CD14-positive monocyte (primary cell): ENCODE measurements at places on chromosomes 7 and 10.
A peak's percentile ranks its signal among the peaks of the same experiment; 100 is the strongest.

DNA sequence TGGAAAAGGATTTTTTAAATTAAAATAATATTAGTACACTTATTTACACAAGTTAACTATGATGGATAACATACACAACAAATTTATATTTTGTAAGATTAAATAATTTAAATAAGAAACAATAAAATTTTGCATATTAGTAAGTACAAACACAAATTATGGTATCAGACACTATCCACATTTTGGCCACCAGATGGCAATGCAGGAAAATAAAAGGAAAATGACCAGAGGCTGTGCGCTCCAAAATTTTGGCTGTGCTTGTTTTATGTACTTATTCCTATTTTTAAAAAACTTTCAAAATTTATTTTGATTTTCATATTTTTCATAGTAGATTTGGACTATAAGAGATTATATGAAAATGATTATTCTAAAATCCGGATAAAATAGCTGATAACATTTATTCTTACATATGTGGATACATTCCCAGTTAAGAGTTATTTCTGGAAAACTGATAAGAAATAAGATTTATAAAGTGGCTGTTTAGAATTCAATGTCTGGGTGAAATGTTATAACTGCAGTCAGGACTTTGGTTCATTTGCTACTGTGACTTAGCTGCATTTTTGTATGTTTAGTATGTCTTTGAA is 274.7 kb upstream of the HGF start:
- peak; percentile 19 for DNase-seq

DNA sequence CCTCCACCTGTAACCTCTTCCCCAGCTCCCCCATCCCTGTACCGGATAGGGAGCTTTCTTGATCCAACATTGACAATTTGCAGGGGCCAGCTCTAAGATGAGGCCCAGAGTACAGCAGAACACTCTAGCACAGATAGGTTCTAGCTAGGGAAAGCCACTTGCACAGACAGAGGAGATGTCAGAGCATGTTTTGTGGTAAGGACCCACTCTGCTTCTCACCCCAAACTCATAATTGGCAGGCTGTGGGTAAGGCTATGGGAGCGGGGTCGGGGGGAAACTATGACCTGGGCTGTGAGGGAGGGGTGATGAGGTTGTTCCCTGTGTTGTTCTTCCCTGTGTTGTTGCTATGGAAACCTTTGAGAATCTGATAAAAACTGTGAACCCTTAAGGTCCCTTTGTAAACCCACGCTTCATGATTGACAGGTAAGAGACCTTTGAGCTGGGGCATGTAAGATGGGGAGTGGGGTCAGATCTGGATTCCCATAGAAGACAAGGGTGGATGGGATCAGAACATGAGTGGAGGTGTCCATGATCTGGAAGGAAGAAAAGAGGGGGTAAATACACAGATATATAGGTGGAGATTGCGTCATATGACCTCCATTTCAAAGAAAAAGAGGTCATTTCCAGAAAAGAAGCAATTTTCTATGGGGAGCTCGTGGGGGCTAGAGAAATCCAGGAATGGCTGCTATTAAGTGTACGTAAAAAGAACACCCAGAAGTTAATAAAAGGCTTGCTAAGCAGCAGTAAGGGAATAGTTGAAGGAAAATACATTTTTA is 4.0 kb downstream of the CALD1 start:
- no peak for DNase-seq

GRCh38 chr7:45155941-45156340 is 1.6 kb upstream of the RAMP3 start:
- no peak for DNase-seq

- no peak for DNase-seq
These were observed 3.2 kb upstream of the KIF5B start for GRCh38 chr10:32059472-32059871.

- DNase-seq: no peak
These were observed 169.8 kb downstream of the SGMS1 start for GRCh38 chr10:50453940-50454339.

- DNase-seq: no peak
These were observed 43.6 kb downstream of the RAB11FIP2 start for GRCh38 chr10:118003126-118003525.

DNA sequence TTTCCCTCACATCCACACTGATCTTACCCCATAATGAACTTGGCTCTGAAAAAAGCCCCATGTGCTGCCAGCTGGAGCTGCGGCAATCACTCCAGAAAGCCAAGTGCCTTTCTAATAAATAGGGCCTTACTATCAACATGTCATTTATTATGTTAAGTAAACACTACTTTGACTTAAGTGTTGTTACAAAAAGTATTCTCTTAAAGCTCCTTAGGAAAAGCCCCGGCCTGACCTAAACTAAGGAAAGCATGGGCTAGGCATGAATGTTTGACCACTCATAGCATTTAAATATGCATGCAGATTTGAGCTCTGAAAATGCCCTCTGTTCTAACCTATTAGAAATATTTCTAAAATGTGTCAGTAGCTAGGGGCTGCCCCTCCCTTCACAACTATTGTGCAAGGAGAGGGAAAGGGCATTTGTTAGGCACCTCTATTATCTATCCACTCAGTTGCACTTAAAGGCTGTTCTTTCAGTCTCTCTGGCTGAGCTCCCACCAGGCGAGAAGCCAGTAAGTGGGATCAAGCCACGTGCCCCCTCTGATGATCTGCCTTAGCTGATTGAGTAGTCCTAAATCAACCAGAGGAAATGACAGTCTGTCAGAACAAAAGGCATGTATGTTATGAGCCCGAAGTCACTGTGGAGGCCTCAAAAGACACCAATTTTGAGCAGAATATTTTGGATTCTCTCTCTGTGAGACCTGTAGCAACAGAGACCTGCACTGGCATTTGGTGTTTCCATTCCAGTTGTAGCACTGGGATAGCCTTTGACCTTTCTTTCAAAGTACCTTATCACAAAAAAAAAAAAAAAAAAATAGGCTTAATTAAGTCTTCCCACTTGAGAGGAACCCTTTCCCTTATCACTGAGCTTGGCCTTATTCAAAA is 77.1 kb downstream of the ITGB8 start:
- DNase-seq: no peak

- DNase-seq: no peak
These were observed 358.2 kb downstream of the FGFR2 start for GRCh38 chr10:121240011-121240410.

DNA sequence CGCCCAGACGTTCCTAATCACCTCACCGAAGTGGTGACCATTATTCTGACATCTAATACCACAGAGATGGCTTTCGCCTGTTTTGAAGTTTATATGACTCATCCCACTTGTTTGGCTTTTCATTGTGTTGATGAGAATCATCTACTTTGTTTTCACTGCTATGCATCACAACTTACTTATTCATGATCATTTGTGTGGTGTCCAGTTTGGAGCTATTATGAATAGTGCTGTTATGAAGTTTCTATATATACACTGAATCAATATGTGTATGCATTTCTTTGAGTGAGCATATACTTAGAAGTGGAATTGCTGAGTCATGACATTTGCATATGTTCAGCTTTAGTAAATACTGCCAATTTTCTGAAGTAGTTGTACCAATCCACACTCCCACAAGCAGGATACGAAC is 38.6 kb upstream of the TNKS2 start:
- no peak for DNase-seq

DNA sequence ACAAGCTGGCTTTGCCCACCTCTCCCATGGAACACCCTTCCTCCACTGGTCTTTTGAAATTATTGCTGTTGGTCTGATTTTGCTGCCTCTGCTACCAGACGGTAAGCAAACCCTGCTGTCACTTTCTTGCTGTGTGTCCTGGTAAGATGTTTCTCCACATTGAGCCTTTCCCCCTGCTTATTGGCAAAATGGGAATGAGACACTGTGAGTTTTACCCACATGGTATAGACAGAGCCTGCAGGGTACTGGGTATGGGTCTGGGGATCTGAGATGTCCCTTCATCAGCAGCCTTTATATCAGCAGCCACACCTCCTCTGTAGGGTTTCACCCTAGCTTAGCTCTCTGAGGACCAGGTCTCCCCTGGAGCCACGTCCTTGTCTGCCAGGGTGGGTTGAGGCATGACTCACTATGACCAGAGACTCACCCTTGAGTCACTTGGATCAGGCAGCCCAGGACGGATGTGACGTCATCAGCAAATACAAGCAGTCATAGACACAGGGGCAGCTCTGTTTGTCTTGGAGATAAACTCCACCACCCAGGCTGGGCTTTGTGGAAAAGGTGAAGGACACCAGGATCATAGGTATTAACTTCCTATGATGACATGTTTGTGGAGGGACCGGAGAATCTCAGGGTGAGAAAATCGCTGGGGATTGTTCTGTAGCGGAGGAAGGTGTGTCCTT is 17.9 kb upstream of the BAIAP2L1 start:
- peak; percentile 15 for DNase-seq

DNA sequence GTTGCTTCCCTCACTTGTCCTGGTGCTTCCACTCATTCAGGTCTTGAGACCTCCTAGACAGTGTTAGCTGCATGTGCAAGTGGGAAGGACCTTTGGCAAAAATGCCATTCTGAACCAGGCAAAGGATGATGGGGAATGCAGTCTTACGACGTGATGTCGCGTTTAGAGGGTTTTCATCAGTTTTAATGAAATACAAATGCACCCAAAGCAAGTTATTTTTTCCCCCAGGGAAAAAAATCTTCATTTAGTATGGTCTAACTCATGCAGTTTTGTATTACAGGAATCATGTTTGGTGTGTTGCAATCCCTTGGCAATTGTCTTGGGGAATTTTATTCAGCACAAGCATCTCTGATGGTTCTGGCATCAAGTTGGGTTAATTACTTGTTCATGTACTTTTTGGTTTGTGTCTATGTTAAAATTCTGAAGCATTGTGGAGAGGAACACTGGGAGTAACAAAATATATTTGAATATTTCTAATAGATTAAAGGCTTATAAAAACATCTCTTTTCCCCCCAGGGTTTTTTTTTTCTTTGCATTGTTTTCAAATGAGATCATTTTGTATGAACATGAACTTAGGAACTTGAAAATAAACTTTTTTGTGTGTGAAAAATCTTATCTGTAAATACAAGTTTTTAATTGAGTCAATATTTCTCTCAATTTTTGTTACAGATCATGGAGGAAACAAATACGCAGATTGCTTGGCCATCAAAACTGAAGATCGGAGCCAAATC is 188.9 kb downstream of the BICC1 start:
- DNase-seq: no peak
